ENCODE measurements at places on chromosomes 6 and 20. TPM values are rescaled to one million over a fixed set of nuclear protein-coding genes. Genes with fewer than 3 reads are reported as not detected.

Gene PCSK2
- polyA plus RNA-seq, result 0.20 TPM

Gene PRKN
- polyA plus RNA-seq, result 4.6 TPM

Gene ZC3H12D
- 0.35 TPM for polyA plus RNA-seq

Gene BPIFB6
- polyA plus RNA-seq, result not detected

Gene PKHD1
- 4.3 TPM for polyA plus RNA-seq

Gene ANGPT4
- polyA plus RNA-seq, result 0.04 TPM

Gene SRPK1
- polyA plus RNA-seq, result 15.6 TPM

Gene TTI1
- polyA plus RNA-seq, result 16.8 TPM

Gene CRIP3
- 1.7 TPM for polyA plus RNA-seq

Gene WFDC12
- polyA plus RNA-seq, result not detected

Gene PGBD1
- 7.1 TPM for polyA plus RNA-seq

Gene TGM2
- 13.8 TPM for polyA plus RNA-seq

Gene CPNE5
- polyA plus RNA-seq, result 17.6 TPM

Gene CDH4
- polyA plus RNA-seq, result 1.2 TPM

Gene FAM184A
- 13.0 TPM for polyA plus RNA-seq

Gene COL21A1
- polyA plus RNA-seq, result 101 TPM

Gene PRICKLE4
- 3.0 TPM for polyA plus RNA-seq

Gene SYCP2L
- 1.3 TPM for polyA plus RNA-seq

Gene CST2
- polyA plus RNA-seq, result not detected

Gene GCNT2
- polyA plus RNA-seq, result 2.9 TPM

Gene POU5F1
- 0.56 TPM for polyA plus RNA-seq

Data from forelimb muscle (tissue), 1 donor.